CD4-positive, alpha-beta T cell (primary cell): ENCODE measurements at places on chromosomes 1 and 21.
A peak's percentile ranks its signal among the peaks of the same experiment; 100 is the strongest.

DNA sequence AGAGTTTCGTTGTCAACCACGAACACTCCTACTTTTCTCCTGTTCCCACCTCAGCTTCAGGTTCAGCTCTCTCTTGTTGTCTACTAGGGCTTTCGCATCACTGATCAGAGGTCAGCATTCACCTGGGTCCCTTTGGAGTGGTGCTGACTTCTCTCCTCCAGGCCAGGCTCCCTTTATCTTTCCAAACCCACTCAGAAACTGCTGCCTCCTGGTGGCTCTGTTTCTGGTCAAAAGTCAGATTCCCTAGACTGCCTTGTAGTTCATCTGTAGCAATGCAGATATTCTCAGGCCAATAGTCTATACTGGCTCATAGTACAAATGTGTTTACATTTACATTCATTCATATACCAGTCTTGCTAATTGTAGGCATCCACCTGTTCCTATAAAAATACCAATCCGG is 6.4 kb upstream of the ERI3 start:
- DNase-seq: no peak

- DNase-seq: no peak
Observed at GRCh38 chr1:201596101-201596868, 57.4 kb downstream of the NAV1 start.

GRCh38 chr21:43771199-43771675 is 4.9 kb downstream of the CSTB start:
- no peak for DNase-seq

GRCh38 chr1:7572654-7573152 is 198.4 kb upstream of the VAMP3 start:
- no peak for DNase-seq

GRCh38 chr1:14765773-14766172 is 167.3 kb downstream of the KAZN start:
- no peak for DNase-seq

DNA sequence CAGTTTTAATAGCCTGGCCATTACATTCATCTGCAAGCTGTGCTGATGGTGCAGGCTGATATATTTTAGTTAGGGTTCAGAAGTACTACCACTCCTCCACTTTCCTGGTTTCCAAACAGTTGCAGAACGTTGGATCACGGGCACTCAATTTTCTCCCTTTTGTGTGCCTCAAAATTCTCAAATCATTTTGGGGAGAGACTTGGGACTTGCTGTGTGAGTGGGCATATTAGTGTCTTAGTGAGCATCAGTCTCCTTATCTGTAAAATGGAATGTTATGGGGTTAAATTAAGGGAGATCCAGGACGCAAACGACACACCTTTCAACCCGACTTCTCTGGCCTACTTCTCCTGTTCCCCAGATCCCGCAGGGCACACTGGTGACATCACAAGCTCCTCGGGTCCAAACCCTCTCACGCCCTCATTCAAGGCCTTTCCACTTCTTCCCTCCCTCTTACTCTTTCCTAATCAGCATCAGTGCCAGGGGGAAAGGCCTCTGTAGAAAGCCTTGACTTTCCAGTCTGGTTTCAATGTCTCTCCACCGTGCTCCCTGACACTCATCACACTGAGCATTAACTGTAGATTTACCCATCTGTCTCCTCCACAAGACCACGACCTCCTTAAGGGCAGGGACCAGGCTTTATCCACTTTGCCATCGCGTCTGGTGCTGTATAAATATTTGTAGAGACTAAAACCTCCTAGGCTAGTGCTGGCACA is 1.2 kb downstream of the PIGP start:
- no peak for DNase-seq

DNA sequence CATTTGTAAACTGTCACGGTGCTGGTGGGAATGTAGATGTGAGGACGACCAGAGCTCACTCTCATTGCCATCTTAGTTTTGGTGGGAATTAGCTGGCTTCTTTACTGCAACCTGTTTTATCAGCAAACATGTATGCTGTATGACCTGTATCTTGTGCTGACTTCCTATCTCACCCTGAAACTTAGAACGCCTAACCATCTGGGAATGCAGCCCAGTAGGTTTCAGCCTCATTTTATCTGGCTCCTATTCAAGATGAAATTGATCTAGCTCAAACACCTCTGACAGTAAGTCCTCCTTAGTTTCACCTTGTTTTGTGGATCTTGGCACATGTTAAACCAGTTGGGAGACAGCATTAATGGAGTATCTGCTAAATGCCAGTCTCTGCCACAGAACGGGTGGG is 174.6 kb downstream of the HLX start:
- DNase-seq: no peak

DNA sequence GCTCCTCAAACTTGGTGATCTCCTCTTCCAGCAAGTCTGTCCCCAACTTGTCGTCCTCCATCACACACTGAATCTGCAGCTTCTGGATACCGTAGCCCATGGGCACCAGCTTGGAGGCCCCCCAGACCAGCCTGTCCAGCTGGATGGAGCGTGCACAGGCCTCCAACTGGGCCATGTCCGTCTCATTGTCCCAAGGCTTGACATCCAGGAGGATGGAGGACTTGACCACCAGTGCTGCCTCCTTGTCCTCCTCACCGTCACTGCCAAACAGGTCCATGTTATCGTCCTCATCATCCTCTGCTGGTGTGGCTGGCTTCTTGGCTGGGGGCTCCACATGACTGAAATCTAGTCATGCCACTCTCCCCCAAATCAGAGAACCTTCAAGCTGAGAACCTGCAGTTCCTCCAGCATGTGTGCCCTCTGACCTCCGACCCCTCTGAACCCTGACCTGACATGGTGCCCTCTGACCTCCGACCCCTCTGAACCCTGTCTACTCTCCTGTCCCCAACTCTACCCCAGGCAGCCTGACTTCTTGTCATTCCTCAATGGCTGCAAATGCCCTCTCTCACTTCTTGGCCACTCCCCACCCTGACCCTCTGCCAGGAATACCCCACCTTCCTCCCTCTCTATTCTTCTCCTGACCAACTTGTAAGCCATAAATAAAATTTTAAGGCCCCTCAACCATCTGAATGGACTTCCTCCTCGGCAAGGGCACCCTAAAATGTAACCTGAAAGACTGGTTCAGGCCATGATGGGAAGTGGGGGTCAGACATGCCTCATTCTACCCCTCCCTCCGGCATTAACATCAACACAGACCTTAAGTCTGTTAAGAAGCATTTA is 275.7 kb upstream of the C1orf174 start:
- no peak for DNase-seq

DNA sequence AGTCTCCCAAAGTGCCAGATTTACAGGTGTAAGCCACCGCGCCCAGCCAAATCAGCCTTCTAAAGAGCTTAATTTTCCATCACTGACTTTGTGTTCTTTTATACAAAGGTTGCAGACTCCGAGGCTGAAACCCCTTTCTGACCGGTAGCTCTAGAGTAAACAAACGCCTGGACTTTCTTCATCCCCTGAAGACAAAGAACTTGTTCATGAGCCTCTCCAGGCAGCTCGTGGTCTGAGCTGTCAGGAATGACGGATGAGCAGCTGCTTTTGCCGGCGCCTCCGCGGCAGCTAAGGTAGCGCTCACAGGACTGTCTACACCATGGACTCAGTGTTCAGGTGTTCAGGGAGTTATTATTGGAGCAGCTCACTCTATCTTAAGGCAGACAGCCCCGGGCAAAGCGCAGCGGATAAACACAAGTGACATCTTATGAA is 128.5 kb upstream of the ERRFI1 start:
- no peak for DNase-seq

DNA sequence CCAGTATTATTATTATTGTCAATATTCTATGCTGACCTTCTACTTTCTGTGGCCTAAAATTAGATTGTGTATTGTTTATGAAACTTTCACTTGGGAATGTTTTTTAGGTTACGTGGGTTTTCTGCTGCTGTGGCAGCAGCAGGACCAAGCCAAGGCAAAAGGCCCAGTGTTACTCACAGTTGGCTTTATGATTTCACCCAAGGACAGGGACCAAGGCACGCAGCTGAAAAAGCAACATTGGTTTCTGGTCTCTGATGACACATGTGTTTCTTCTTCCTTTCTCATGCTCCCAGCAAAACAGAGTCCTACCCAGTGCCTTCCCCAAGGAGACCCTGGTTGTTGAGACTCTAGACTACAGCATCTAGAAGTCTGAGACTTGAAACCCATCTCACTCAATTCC is 413.7 kb downstream of the SETD4 start:
- no peak for DNase-seq

GRCh38 chr21:31888936-31889371 is 16.1 kb downstream of the HUNK start:
- no peak for DNase-seq

GRCh38 chr21:33245289-33245918 is 15.7 kb downstream of the IFNAR2 start:
- DNase-seq: no peak

GRCh38 chr1:3741566-3742438 is 10.4 kb upstream of the CCDC27 start:
- DNase-seq: no peak

- DNase-seq: no peak
Observed at GRCh38 chr1:101194746-101195145, 42.1 kb upstream of the S1PR1 start.

DNA sequence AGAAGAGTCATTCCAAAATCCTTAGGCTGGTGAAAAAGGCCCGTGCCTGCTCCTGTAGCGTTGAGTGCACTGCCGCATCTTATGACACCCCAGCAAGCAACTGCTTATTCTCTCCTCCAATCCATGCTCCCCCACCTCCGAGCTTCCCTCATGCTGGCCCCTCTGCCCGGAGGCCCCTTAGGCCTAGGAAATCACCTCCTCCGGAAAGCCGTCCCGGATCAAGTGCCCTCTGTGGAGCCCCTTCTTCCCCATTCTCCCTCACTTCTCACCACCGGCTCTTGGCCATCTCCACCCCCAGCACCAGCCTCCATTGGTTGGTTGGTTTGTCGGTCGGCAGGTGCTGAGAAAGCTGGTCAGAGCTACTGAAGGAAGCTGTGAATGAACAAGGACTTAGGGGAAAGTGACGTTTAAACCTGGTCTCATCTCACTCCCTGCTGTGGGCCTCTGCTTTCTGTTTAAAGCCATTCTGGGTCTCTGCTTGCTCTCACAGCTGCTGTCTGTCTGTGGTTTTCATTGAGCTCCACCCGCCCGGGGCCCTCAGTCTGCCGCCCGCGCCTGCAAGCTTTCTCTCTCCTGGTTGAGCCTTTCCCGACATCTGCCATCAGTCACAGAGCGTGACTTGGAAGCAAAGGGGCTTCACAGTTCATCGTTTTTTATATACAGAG is 122.2 kb downstream of the KCNN3 start:
- DNase-seq: peak; percentile 22

DNA sequence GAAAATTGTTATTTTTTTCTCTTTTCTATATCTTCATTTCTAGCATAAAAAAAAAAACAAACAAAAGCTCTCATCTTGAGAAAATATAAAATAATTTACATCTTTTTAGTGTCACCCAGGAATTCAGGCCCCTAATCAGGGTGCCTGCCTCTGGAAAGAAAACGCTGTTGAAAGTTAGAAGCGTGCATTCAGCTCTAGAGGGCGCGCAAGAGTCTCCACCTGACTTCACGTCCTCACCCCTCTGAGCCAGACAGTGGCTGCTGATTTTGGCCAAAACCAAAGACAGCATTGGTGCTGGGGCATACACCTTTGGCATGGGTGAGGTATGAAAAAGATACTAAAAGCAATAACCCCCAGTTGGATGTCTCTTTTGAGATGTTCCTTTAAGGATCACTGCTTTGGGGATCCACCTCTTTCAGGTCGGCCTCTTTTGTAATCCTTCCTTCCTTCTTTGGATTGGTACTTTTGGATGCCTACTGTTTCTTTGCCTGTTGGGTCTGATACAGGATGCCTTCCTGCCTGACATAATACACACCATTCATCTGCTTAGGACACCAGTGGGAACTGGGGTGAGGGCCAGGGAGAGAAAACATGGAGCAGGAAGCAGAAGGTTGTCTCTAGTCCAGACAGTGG is 77.6 kb upstream of the CHRM3 start:
- peak; percentile 1 for DNase-seq

- DNase-seq: no peak
Observed at GRCh38 chr1:163928651-163929050, 606.9 kb downstream of the NUF2 start.

- DNase-seq: no peak
Observed at GRCh38 chr1:220067269-220068204, 21.2 kb upstream of the EPRS1 start.

- DNase-seq: no peak
Observed at GRCh38 chr1:206708058-206708457, 23.4 kb downstream of the MAPKAPK2 start.

GRCh38 chr21:23455676-23456075 is 2151.6 kb downstream of the MRPL39 start:
- no peak for DNase-seq

- no peak for DNase-seq
Observed at GRCh38 chr1:230143534-230143933, 76.5 kb downstream of the GALNT2 start.

- DNase-seq: no peak
Observed at GRCh38 chr1:243179720-243180119, 75.4 kb downstream of the CEP170 start.

DNA sequence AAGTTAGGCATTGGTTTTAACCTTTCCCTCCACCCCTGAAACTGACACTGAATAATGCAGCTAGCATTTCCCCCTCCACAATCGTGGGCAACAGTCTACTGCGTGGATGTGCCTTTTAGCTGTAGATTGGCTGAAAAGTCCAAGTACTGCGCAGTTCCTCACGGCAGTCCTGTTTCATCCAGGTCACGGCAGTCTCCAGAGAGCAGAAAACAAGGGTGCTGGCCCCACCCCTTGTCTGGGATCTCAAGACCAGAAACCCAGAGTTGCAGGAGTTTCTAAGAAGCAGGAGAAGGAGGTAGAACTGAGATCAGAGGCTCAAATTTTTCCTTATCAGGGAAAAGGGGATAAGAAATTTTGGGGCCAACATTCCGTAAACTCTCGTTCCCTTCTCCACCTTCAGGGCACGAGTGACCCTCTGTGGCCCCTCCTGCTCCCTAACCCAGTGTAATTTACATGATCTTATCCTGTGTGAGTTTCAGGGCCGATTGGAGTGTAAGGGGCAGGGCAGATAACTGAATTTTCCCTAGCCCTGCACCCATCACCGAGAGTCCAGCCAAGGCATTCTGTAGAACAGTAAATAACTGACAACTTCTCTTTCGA is 25.9 kb upstream of the PLA2G2C start:
- DNase-seq: no peak

DNA sequence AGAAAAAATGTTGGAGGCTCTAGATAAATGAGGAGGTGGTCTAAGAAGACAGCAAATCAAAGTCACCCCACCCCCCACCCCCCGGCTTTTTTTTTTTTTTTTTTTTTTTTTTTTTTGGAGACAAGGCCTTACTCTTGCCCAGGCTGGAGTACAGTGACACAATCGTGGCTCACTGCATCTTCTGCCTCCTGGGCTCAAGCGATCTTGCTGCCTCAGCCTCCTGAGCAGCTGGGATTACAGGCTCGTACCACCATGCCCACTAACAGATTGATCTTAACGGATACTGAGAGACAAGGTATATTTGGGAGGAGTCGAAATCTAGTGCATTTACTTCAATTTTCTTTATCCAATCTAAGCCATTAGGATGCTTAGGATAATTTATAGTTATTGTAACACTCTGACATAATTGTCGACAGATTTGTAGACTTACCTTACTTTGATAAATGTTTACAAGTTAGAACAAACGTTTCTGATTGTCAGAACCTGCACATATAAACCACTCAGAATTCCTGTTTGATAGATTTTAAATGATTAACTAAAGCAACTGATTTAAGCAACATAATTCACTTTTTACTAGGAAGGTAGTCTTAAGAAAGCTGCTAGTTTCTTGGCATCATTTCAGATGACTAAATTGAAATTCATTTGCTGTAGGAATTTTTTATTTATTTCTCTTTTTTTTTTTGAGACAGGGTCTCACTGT is 33.7 kb upstream of the NBL1 start:
- DNase-seq: no peak
